Suppressor macrophage (primary cell): ENCODE measurements at places on chromosomes 16 and 17.
A peak's percentile ranks its signal among the peaks of the same experiment; 100 is the strongest.

GRCh38 chr16:81275064-81275532 lies 36.6 kb downstream of the BCO1 start:
- DNase-seq: no peak

- DNase-seq: peak; percentile 92
Observed at GRCh38 chr16:19138601-19139000, 24.8 kb downstream of the ITPRIPL2 start.

DNA sequence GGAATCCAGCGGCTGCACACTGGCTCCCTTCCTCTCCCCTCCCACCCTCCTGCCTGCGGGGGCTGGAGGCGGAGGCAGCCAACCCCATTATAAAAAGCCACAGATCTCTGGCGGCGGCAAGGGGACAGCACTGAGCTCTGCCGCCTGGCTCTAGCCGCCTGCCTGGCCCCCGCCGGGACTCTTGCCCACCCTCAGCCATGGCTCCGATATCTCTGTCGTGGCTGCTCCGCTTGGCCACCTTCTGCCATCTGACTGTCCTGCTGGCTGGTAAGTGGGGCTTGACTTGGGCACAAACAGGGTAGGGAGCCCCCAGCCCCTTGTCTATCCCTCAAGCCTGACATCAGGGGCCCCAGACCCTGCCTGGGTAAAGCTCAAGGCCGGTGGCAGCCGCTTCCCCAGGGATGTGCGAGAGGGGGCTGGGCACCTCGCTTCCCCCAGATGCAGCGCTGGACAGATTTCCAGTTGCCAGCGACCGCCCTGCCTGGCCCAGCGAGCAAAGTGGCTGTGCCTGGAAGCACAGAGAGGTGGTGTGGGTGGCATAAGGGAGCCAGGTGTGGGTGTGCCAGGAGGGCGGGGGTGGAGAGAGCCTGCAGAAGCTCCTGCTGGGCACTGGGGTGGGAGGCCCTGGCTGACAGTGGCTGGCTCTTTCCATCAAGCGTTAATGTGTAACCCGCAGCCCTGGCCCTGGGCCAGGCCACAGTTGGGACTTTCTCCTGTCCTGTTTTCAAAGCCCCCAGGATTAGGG lies at the start of gene CX3CL1:
CX3CL1 (plus strand) TSS at position 119 of the 745 bp plus-strand sequence; CDS start at position 198, 79 bp downstream.
- DNase-seq: no peak

- DNase-seq: no peak
Observed at GRCh38 chr16:88759976-88760350, 25.1 kb downstream of the PIEZO1 start.

GRCh38 chr16:8567355-8568230 lies 22.7 kb downstream of the TMEM114 start:
- peak; percentile 94 for DNase-seq
